GM12891 (cell line): ENCODE measurements at places on chromosomes 11 and 22.

DNA sequence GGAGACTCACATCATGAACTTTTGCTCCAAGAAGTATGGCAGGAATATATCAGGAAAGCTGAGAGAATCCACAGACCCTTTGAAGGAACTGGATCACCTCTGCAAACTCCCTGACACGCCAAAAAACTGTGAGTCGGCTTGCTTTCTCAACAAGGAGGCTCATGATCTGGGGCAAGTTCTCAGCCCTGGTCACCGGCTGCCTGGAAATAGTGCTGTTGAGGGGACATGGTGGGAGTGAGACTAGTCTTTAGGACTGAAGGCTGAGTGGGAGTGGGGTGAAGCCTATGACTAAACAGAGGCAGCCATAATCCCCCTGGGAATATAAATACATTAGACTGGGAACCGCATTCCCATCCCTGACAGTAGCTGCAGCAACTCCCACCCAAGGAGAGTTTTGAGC lies 8.4 kb upstream of the MMP7 start:
- no peak for DNase-seq

DNA sequence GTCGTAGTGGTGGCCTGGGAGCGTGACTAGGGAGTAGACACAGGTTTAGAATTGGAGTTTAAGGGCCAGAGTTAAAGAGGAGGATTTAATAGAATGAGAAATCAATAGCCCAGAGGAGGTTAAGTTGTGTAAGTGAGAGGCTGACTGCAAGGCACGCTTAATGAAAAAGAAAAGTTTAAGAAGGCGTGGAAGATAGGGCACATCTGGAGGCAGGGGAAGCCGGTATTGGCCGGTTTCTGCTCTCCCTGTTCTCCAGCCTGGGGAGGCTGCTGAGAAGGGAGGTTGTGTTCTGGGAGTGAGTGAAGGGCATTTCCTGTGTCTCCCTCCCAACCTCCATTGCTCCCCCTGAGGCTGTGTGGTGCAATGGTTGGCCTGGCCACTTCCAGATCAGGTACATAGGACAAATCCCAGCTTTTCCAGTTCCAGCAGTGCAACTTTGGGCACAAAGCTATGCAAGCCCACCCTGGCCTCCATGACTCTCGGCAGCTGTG lies 6.3 kb downstream of the GRIK4 start:
- no peak for DNase-seq

GRCh38 chr11:19730373-19730772 lies 17.7 kb downstream of the NAV2 start:
- no peak for DNase-seq

- no peak for DNase-seq
Observed at GRCh38 chr11:122788781-122789535, 49.3 kb upstream of the CRTAM start.

DNA sequence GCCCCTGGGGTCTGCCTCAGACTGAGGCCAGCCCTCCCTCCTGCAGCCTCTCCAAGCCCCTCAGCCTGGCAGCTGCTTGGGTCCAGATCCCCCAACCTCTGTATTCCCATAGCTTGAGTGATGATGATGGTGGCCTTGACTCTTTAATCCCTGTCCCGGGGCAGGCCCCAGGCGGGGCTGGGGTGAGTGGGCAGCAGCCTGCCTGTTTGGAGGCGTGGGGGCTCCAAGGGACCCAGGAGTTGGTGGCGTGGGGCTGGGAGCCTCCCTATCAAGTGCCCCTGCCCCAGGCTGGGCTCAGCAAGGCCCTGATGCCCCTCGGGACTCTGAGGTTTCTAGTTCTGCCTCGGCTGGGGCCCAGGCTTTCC lies 22.5 kb downstream of the PPIL2 start:
- DNase-seq, result no peak

DNA sequence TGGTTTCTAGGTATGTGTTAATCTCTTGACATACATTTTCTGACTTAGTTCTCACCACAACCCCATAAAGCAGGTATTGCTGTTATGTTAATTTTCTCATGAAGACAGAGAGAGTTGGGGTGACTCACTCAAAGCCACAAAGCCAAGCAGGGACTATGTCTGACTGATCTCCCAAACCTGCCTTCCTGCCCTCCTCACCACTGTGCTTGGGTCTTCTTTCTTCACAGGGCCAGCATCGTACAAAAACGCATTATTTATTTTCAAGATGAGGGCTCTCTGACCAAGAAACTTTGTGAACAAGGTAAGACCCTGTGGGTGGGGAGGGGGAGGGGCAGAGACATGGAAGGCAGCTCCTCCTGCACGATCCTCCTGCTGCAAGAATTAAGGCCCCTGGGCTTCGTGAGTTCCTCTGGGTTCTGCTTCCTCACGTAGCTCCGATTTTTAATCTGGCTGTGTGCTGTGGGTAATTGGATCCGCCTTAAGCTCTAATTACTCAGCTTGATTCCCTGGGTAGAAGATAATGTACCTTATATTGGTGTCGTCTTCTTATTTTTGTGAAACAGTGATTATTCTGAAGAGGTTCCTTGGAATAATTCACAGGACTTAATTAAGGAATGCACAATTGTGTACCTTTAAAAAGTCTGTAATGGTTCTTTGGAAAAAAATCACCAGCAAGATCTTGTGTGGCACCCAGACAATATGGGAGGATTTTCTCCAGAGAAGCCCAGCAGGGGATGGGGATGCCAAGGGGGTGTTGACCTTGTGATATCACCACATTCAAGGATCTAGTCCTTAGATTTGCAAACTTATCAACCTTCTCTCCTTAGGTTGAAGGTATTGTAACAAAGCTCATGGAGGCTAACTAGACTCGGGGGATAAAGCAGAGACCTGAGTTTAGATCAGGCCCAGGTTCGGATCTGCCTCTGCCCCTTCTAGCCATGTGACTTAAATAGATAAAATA lies 112.9 kb downstream of the SPON1 start:
- DNase-seq, result no peak

DNA sequence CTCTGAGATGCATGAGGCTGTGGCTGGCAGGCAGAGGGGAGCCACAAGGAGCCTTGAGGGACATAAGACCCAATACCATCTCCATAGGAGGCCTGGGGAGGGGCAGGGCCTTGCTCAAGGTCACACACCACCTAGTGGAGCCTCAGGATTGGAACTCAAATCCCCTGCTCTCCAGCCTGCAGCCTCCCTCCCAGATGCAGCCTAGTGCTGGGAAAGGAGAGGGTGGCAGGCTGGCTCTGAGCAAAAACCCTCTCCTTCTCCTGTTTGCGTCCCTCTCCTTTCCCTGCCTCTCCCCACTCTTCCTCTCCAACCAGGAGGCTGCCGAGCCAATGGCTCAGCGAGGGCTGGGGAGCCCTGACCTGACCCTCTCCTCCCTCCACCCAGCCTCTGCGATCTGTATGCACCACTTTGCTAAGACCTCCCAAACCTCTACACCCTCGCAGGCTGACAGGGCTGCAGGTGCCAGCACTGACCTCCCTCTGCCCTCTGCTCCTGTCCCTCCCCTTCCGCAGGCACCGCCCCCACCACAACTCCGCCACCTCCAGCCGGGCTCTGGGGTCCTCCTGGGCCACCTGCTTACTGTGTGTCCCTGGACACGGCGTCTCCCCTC lies 14.7 kb downstream of the IGLL1 start:
- no peak for DNase-seq

GRCh38 chr11:116215471-116216113 lies 557.2 kb downstream of the BUD13 start:
- no peak for DNase-seq

DNA sequence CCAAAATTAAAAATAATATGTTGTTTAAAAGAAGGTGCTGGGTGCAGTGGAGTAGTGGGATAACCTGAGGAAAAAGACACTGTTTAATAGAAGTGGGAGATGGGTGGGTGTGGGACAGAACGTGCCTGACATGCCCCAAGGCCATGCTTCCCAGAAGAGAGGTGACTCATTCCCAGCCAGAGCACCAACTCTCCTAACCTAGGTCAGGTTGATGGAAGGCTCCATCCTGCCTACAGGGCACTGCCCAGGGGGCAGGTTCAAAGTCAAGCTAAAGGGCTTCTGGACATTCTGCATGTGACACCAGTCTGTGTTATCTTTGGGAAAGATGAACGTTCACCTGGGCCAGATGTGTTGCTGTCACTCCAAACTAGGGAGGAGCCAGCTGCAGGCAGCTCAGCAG lies 453.1 kb downstream of the SOX6 start:
- no peak for DNase-seq

- DNase-seq, result no peak
Observed at GRCh38 chr11:66309475-66309874, 7.4 kb downstream of the CD248 start.

GRCh38 chr11:15840966-15841365 lies 515.4 kb downstream of the SOX6 start:
- no peak for DNase-seq

DNA sequence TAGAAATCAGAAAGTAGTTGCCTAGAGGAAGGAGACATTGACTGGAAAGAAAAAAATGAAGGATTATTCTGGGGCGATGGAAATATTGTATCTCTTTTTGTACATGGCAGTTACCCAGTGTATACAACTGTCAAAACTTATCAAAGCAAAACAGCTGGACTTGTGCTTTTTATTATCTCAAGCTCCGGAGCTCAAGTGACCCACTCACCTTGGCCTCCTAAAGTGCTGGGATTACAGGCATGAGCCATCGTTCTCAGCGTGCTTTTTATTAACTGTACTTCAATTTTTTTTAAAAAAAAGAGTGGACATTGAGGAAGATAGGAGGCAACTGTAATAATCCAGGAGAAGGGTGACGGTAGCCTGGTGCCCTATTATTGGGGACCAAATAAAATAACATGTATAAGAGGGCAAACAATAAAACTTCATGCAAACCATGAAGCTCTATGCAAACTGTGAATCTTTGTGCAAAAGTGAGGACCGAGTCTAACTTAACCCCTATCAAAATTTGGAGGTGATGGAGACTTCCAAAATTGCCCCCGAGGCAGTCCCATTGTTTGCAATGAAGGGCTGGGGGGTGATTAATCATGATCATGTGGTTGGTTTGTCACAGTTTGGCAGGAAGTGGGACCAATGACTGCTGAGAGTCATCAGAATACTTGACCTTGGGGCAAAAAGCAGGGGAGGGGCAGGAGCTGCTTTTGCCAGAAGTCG lies 23.5 kb downstream of the FZD4 start:
- no peak for DNase-seq
